ENCODE measurements at places on chromosomes 7 and 10. TPM values are rescaled to one million over a fixed set of nuclear protein-coding genes. Genes with fewer than 3 reads are reported as not detected.

The HKDC1 gene
- total RNA-seq: 2.9 TPM

The PLEKHS1 gene
- not detected for total RNA-seq

DNA sequence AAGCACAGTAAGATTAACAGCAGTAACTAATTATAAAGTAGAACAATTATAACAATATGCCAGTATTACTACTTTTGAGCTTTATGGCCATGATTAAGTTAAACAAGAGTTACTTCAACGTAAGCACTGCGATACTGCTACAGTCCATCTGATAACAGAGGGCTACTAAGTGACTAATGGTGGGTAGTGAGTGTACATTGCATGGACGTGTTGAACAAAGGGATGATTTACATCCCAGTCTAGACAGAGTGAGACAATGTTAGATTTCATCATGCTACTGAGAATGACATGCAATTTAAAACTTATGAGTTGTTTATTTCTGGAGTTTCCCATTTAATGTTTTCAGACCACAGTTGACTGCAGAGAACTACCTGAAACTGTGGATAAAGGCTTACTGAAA, 45.6 kb downstream of the TPST1 start:
- DNase-seq: peak; percentile 58

GRCh38 chr10:116947841-116948529, 57.0 kb downstream of the SHTN1 start:
- DNase-seq: no peak

The AGAP3 gene
- total RNA-seq: 39.8 TPM

The CALHM1 gene
- total RNA-seq: not detected

DNA sequence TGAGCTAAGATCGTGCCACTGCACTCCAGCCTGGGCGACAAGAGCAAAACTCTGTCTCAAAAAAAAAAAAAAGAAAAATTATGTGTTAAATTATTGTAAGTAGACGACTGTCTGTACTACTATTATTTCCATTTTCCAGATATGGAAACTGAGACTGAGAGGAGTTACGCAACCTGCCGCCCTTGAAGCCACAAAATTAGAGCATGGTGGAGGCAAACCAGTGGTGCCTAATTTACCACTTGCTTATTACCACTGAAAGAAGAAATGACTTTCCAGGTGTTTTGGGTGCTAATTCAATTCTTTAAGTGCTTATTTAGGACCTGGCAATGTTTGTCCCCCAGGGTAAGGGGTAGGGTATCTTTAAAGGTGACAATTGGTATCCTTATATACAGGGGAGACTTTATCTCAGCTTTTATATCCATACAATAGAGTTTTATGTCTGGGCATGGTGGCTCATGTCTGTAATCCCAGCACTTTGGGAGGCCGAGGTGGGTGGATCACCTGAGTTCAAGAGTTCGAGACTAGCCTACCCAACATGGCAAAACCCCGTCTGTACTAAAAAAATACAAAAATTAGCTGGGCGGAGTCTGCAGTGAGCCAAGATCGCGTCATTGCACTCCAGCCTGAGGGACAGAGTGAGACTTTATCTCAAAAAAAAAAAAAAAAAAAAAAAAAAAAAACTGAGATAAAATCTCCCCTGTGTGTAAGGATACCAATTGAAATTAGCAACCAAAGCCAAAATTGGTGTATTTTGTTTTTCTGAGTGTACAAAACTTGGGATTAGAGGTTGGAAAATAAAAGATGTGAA, 16.6 kb upstream of the CAMK1D start:
- DNase-seq: no peak

The CYP2C19 gene
- not detected for total RNA-seq

DNA sequence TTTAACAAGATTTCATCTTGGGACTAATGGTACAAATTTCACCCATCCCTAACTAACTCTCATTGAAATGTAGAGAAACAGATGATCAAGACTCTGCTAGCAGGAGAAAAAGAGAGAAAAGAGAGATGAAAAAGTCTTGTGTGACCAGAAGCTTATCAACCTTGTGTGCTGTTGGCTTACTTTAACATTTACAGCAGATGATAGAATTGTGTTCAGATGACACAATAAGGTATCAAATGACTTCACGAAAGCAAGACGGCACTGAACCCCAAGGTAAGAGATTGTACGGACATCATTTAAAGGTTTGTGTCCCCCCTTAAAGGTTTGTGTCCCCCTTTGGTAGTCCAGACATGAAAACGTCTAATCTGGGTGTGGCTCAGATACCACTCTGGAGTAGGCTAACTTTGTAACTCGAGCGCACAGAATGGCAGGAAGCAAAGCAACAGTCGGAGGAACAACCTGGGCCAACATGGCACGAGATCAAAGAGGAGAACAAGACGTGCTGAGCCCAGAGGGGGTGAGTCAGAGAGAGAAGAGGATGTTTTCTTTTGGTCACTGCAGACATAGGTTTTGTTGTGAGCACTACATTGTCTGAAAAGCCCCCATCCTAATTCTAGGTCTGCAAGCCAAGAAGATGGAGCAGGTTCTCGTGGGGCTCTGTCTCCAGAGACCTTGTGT, 10.4 kb upstream of the LMBR1 start:
- peak; percentile 71 for DNase-seq

The SH2D4B gene
- not detected for total RNA-seq

GRCh38 chr10:8278099-8278498, 223.6 kb downstream of the GATA3 start:
- DNase-seq: no peak

GRCh38 chr10:104892879-104893617, 252.0 kb downstream of the SORCS3 start:
- no peak for DNase-seq

- DNase-seq: peak; percentile 86
These were observed 3.2 kb upstream of the EMX2 start for GRCh38 chr10:117539361-117539773.

- no peak for DNase-seq
These were observed 104.6 kb downstream of the MBL2 start for GRCh38 chr10:52668024-52668423.

The CAV2 gene
- 67.3 TPM for total RNA-seq

DNA sequence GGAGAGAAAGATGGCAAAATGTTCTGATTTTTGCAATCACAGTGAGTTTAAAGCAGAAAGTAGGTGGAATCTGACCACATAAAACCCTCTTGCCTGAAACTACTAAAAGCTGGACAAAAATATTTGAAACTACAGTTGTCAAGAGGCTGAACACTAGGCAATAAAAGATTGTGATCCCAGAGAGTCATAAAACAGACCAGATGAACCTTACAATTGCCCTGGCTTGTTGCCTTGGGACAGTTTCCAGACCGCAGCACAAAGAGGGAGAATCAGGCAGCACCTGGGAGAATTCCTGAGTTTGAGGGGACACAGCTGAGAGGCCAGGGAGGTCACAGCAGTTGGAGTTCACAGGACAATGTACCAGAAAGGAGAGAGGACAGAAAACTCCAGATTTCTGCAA, 107.3 kb upstream of the NANOS1 start:
- DNase-seq: no peak

GRCh38 chr7:155227004-155227787, 70.5 kb upstream of the INSIG1 start:
- DNase-seq: peak; percentile 54

DNA sequence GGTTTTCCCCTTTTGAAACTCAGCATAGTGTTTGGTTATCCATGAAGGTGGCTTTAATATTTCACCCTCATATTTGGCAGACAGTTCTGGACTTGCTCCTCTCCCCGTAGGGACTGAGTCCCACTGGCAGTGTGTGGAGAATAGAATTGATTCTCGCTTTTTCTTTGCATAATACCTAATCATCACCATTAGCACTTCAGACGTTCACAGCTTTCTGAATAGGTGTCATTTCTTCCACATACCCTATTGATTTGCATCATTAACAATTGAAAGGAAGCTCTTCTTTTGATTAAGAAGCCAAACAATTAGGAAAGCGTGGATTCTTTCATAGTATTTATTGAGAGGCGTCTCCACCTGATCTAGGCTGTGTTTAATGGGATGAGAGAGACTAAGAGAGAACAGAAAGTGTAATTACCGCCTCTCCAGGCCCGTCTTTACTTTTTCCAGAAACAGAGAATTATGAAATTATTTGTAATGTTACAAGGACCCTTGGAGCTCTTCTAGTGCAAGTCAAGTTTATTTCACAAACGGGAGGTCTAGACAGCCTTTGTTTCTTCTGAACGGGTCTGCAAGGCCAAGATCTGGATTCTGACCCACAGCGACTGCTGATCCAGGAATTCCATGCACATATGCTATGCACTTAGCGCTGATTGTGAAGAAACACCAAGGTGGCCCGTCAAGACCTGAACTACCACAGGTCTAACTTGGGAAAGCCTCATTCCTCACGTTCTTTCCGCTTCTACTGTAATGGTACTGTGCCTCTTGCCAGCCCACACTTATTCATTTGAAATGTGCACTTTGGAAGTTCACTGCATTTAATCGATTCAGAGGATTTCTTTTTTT, 249.9 kb upstream of the C7orf33 start:
- no peak for DNase-seq

DNA sequence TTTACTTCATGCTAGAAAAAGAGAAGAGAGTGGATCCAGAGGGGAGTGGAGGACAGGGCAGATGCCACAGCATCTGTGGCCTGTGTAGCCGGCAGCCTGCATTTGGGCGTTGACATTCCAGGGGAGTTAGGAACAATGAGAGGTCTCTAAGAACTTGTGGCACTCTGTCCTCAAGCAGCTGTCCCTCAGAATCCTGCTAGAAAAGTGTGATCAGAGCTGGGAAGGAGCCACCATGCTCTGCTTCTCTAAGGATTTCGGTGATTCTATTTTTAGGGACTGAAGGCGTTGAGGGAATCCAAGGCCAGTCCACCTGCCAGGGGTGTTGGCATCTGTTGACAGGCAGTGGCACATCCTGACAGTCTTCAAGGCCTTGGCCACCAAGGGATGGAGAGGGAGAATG, 7.6 kb downstream of the LRIT2 start:
- no peak for DNase-seq

The GDF2 gene
- total RNA-seq: not detected

DNA sequence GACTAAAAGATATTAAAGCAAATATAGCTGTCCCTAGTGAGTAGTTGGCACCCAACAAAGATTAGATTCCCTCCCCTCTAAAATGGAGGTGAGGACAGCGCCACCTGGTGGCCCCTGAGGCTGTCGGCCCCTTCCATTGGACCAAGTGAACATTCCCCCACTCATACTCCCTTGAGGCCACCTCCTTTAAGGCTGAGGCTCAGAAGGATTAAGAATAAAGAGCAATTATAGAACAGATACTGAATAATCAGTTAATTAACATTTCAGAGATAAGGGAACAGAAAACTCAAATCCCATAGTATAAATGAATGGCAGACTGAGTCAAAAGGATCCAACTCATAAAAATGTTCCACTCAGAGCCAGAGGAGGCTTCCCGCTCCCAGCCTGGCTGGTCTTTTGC, 130.4 kb upstream of the GHITM start:
- no peak for DNase-seq

DNA sequence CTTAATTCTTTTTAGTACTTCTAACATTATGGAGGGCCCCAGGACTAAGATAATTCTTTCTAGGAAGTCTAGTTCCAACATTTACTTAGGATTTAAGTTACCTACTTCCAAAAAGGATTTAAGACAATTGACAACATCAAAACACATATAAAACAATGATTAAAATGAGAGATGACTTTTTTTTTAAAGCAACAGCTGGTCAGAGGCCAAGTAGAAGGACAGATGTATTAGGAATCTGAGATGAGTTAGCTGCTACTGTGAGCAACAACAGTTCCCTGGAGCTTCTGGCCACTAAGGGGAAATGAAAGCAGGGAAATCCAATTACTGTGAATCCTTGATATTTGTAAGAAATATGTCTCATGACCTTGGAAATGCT, 222.3 kb downstream of the PHTF2 start:
- DNase-seq: no peak

DNA sequence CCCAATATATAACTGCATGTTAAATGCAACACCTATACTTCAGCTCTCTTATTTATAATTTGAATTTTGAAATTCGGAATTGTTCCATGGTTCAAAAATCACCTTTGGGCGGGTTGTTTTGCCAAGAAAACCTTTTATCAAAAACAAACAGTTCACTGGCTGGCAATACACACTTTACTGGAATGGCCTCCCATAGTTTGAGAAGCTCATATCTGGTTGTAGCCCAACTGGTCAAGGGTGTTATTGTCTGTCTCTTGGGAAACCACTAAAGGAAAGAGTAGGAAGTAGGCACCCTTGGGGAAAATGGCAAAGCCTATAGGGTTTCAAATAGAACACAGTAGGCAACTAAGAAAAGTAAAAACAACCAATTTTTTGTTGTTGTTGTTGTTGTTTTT, 117.9 kb downstream of the HIPK2 start:
- no peak for DNase-seq

GRCh38 chr7:34596887-34597286, 61.1 kb upstream of the NPSR1 start:
- no peak for DNase-seq

- no peak for DNase-seq
These were observed 176.8 kb upstream of the TBX20 start for GRCh38 chr7:35430547-35431153.

The BUB3 gene
- total RNA-seq: 107 TPM

GRCh38 chr10:74923556-74923955, 97.2 kb downstream of the KAT6B start:
- no peak for DNase-seq

DNA sequence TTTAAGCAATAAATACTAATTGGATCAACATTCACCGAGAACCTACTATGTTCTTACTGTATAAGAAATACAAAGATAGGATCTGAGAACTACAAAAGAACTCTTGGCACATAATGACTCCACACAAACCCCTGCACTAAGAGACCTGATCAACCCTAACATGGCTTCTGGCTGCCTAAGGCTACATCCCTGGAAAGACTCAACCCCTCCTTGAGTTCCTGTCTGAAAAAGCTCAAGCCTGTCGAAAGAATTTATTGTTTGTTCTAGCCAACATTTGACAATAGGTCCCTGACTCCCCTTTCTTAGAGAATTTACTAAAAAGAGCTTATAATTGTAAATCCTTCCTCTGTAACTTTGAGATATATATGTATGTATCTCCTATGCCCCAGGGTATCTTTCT, 125.3 kb upstream of the SGCE start:
- DNase-seq: no peak

GRCh38 chr7:10075866-10076265, 897.8 kb upstream of the PHF14 start:
- DNase-seq: no peak

- no peak for DNase-seq
These were observed 1.6 kb downstream of the MSRB2 start for GRCh38 chr10:23096802-23097549.

The PPP1R9A gene
- total RNA-seq: under 0.01 TPM

DNA sequence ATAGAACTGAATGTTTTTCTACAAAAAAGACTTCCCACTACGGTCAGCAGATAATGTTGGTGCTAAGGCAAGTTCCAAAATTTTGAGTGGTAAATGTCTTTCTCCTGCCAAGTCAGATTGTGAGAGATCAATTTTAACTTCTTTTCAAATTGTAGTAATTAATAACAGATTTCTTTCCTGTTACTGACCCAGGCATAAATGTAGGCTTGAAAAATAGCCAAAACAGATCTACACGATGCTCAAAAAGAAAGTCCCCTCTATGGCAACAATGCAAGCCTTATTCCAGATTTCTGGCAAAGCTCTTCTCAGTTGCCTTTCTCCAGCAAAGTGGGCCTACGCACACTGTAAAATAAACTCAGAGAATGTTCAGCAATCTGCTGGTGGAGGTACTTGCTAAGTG, 641.0 kb upstream of the NRP1 start:
- DNase-seq: no peak

- no peak for DNase-seq
These were observed 179.9 kb upstream of the NPVF start for GRCh38 chr7:25408012-25408687.
